ENCODE measurements at places on chromosomes 11 and 22. TPM values are rescaled to one million over a fixed set of nuclear protein-coding genes. Genes with fewer than 3 reads are reported as not detected.

The MAP6 gene
- total RNA-seq = 0.12 TPM

The DBX1 gene
- not detected for total RNA-seq

The CSRP3 gene
- not detected for total RNA-seq

DNA sequence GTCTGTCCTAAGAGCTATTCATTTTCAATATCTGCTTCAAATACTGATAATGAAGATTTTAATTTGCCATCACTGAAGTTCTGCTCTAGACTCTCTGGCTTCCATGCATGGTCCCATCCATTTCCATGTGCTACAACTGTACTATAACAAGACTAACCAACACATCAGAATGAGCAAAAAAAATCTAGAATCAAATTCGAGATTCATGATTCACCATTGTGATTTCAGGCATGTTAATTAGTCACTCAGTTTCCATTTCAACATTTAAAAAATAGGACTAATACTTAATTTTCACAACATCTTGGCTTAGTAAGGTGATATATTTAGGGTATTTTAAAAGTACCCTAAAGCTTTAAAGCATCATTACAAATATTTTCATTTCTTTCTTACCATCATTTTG lies 22.8 kb downstream of the PICALM start:
- DNase-seq = no peak

DNA sequence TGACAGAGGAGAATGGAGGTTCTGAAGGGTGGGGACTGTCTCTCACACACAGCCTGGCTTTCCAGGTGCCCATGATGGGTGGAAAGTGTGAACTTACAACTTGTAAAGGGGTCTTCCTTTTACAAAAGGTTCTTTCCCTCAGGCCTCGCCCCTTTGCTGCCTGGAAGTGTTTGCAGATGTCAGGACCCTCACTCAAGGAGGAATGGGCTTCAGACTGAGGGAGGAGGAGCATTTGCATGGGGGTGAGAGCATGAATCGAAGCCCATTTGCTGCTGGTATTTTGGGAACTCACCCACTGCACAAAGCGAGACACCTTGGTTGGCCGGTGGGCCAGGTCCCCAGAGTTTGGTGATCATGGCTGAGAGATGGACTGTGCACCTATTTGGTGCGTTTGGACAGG lies 25.1 kb downstream of the MPPED1 start:
- no peak for DNase-seq

- DNase-seq = peak; percentile 18
Observed at GRCh38 chr11:6746086-6746618, 25.6 kb downstream of the OR2AG2 start.

DNA sequence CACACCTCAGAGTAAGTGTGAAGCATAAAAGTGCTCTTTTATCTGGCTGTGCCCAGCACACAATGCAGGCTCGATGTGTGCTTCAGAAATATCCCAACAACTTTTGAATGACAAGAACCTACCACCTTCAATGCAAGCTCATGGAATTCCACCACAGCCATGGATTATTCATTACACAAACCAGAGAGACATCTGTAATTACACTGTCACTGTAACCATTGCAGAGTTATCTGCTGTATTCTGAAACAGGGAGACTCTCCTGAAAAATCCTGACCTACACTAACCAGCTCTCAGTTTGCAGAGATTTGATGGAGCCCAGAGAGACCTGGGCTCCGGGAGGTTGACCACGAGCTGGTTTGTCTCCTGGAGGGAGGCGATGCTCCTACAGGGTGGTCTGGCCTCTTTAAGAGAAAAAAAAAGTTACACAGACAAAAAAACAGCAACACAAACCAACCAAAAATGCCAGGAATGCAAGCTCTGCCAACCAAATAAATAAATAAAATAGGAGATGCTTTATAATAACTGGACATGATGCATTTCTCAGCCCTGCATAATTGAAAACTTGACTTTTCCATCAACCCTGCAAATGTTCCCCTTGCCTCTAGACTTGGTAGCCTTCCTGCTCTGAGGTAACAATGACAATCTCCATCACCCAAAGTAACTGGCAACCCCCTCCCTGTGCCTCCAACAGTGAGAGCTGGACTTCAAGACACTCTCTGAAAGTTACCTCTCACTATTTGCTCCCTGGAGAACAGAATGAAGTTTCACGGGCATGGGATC lies 69.7 kb downstream of the ETS1 start:
- no peak for DNase-seq

DNA sequence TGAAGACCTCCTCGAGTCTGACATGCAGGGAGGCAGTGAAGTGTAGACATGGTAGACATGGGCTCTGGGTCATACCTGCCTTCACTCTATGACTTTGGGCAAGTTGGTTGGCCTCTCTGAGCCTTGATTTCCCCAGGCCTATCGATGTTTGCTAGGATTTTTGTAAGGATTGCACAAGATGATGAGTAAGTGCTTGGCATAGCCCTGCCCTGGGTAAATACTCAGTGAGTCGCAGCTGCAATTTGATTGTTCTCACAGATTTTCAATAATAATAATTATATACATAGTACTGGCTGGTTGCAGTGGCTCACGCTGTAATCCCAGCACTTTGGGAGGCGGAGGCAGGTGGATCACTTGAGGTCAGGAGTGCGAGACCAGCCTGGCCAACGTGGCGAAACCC lies 18.1 kb downstream of the MCM5 start:
- DNase-seq = no peak
